ENCODE measurements at places on chromosomes 7 and 10. TPM values are rescaled to one million over a fixed set of nuclear protein-coding genes. Genes with fewer than 3 reads are reported as not detected.
A peak's percentile ranks its signal among the peaks of the same experiment; 100 is the strongest.

- DNase-seq: no peak
Observed at GRCh38 chr10:103829838-103830465, 25.4 kb downstream of the SH3PXD2A start.

DNA sequence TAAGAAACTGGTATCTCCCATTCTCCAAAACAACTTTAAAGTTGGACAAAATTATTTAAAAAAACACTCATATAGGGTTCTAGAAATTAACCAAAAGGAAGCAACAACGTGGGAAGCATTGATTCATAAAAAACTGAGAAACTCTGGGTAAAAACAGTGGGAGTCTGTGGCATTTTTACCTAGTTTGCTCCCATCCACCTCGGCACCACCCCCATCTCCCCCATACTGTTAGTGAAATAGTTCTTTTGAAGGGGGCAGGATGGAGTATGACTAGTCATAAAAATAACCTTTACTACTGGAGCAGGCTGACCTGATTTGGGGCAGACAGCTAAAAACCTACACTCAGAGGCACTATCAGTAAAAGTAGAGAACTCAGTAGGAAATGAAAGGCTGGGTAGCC lies 123.2 kb downstream of the AVL9 start:
- peak; percentile 20 for DNase-seq

KCND2 gene
- total RNA-seq: not detected

DLX6 gene
- total RNA-seq: not detected

- DNase-seq: no peak
Observed at GRCh38 chr10:73113551-73113950, 3.3 kb downstream of the NUDT13 start.

PLAC9 gene
- total RNA-seq: not detected

DNA sequence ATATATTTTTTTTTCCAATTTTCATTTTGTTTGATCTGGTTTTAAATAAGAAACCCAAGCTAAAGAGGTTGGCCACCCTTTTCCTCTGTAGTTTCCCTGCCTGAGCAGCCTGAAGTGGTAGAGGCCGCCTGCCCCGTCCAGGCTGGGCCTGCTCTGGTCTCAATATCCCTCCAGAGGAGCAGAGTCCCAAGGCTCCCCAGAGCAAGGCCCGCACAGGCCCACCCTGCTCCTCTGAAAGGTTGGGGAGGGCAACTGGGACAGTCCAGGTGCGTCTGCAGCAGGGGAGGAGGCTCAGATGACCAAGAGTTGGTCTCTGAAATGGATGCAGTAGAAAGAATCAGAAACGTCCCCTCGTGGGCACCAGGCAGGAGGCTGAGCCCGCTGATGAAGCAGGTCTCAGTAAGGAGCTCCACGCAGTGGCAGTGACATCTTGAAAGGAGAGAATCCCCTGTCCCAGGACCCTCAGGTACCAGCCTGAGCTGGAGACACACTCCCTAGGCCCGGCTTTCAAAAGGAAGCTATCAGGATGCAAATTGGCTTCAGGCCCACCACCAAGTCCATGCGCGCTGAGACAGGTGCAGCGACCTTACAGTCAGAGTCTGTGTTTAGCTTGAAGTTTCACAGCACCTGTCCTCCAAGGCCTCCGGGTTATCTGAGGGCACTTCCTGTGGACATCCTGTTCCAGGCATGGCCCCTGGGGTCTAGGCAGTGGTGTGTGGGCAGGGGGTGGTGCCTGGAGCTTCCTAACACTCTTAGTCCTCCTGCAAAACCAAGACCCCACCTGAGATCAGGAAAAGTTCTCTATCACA lies 37.7 kb downstream of the EN2 start:
- DNase-seq: no peak

DNA sequence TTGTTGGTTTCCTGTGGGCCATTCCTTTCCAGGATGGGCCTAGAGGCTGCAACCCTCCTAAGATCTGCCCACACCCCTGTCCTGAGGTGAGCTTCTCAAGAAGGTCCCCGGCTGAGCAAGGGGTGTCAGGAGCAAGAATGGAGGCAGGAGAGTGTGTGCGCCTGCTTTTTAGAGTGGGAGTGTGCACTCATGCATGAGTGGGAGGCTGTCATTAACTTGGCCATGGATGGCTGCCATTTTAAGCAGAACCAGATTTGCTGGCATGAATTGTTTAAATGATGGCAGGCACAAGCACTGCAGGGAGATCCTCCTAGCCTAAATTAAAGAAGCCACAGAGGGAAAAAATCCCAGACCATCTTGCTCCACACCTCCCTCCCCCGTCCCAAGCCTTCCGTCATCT lies 2.9 kb upstream of the SGPL1 start:
- DNase-seq: no peak

DNA sequence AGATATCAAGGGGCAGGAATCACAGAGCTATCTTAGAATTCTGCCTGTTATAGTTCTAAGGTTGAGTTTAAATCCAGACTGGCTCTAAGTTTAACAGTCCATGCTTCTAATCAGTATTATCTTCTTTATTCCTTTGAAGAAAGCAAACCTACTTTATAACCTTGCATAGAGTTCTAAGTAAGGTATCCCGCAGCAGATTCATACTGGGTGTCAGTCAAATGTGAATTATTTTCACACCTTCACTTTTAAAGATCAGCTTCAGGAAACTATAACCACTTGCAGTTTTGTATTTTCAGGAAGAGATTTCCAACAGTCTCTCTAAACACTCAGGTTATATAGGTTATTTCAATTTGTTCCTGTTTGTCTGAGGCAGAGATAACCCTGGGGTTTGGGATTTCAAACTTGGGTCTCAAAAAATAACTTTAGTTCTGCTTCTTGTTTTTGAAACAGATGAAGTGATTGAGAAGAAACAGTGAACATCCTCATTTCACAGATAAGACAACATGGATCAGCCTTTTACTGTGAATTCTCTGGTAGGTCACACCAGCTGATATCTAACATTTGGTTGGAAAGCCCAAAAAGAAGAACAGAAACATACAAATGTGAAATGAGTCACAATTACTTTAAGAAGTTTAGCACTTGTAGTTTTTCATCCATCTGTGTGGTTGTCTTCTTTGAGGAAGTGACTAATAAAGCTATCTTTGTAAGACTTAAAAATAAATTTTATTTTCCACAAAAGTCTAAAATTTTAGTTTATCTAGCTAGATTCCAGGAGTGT lies 21.4 kb downstream of the STAMBPL1 start:
- no peak for DNase-seq

- DNase-seq: no peak
Observed at GRCh38 chr7:140526214-140526613, 46.9 kb upstream of the MKRN1 start.

MSMB gene
- not detected for total RNA-seq

AVL9 gene
- total RNA-seq: 54.0 TPM

DNA sequence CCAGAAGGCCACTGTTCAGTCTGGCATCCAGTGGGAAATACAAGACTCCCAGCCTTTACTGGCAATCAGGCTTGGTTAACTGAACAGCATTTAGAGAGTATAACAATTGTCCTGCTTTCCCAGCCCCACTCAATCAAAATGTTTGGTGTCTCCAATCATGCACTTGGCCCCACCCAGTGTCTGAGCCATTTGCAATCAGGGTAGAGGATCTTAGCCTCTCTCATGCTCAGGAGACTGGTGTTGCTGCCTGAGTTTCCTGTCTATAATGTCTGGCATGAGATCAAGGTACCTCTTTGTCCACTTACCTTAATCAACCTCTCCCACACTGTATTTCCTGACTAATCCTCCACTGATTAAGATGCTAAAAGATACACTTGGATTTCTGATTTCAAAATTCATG lies 290.2 kb upstream of the GHITM start:
- DNase-seq: no peak

DNA sequence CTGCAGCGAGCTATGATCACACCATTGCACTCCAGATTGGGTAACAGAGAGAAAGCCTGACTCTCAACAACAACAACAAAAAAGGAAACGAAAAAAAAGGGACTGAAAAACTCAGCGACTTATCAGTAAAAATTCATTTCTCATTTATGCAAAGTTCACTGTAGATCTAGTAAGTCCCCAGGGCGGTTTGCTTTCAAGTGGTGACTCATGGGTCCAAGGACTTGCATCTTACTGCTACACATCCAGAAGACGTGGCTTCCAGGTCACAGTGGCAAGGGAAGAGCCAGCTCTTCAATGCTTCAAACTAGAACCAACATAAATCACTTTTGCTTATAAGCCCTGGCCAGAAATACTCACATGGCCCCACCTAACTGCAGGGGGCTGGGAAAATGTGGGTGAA lies 178.3 kb upstream of the AUTS2 start:
- DNase-seq: no peak

DNA sequence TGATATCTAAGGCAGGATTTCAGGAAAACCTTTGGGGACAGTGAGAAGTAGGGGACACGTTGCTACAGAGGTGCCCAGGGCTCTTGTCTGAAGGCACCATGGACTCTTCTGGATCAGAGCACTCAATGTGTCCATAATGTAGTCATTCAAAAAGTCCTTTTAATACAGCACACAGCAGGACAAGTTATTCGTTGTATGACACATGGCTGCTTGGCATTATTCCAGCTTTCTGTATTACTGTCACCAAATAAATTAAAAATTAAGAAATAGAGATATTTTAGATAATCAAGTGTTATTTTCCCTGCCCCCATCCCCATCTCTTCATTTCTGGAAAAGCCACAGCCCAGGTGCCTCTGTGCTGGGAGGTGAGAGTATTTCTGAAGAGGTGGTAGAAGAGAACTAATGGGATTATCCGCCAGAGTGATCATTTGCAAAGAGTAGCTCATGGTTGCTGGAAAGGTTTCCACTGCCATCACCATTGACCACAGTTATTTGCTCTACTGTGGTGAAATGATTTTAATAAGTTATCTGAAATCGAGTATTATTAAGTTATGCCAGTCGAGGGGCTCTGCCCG lies 83.0 kb downstream of the CXCL12 start:
- no peak for DNase-seq

TLX1 gene
- total RNA-seq: not detected

GBX1 gene
- not detected for total RNA-seq

- DNase-seq: peak; percentile 48
Observed at GRCh38 chr10:71314028-71314693, 4.9 kb upstream of the SLC29A3 start.

DNA sequence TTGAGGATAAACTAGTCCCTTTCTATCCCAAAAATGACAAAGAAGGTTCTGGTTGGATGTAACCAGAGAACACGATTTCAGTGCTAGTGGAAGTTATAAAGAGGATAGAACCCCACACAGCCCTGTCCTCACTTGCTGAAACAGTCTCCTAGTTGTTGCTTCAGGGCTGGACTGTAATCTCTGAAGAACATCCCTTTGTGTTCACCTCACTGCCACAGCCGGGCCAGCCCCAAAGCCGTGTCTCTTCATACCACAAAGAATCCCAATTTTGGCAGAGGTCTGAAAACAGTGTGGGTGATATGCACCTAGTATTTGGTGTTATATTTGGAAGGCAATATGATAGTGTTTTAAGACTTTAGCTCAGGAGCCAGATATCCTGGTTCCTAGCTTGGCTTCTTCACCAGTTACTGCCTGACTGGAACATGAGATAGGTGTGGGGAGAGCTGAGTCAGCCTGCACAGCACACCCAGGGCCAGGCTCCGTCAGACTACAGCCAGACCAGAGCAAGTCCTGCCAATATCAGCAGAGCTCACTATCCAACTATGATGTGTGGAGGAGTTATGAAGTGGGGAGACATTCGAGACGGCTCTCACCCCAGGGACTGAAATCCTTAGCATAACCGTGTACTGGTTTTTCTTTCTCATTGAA lies 21.2 kb downstream of the CYP3A4 start:
- DNase-seq: no peak

DNA sequence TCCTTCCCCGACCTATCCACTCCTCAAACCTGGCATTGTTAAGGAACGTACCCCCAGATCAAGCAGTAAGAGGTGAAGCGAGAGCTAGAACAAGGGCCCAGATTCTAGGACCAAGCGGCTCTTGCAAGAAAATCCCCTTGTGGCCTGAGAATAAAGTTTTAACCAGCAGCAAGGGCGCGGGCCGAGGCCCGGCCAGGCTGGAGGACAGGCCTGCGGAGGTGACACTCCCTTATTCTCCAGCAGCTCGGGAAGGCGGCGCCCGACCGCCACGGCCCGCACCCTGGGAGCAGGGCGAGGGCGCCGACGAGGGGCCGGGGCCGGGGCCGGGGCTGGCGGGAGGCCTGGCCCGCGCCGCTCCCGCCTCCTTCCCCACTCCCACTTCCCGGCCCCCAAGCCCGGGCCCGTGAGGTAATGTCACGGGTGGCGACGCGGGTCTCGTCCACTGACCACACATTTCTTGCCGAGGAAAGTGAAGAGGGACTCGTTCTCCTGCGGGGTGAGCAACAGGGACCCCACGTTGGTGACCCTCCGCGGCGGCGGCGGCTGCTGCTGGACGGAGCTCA lies 551 bp downstream of the WASL start:
- peak; percentile 40 for DNase-seq

CEP41 gene
- total RNA-seq: 28.1 TPM

GRCh38 chr10:7383442-7383841 lies 27.4 kb downstream of the SFMBT2 start:
- DNase-seq: peak; percentile 21

- no peak for DNase-seq
Observed at GRCh38 chr7:131072505-131073091, 255.1 kb upstream of the MKLN1 start.

DNA sequence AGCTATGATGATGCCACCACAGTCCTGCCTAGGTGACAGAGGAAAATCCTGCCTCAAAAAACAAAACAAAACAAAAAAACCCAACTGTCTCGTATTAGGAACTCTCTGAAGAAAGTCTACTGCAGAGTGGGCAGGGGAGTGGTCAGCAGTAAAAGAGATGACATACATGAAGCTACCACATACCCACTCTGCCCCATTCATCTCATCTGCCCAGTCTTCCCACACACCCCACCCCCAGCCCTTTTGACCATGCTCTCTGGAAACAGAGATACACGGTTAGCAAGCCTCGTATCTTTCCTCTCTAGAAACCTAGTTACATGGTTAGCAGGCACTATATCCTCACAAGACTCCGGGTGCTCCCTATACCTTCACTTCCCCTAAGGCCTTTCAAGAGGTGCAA lies 8.3 kb downstream of the SLC37A3 start:
- DNase-seq: no peak

GRCh38 chr10:88954458-88955083 lies 2.0 kb upstream of the ACTA2 start:
- no peak for DNase-seq

DNA sequence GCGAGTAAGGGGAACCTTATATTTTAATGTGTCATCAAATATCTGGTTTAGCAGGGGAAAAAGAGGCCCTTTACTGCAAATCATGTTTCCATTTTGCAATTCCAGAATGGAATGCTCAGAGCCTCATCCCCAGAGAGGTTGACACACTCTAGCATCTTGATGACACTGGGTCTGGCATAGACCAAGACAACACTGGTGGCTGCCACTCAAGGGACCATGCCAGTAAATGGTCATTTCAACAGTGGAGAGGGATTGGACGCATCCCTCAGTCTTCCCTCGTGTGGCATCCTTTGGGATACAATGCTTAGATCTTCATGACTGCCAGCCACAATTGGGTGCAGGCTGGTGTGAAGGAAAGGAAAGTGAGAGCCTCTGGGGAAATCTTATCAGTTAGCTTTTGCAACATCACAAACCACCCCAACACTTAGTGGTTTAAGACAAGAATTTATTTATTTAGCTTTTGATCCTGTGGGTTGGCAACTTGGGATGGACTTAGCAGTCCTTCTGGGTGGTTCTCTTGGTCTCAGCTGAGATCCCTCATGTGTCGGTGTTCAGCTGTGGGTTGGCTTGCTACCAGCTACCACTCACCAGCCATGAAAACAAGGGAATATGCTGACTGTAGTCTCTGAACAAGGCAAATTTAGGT lies 21.6 kb downstream of the TACC2 start:
- no peak for DNase-seq

AKR1E2 gene
- 6.1 TPM for total RNA-seq

All from activated CD8-positive, alpha-beta T cell treated with anti-CD3 and anti-CD28 coated beads for 36 hours (primary cell).